Tibial nerve (tissue), 4 donors: ENCODE measurements at places on chromosomes 16 and 17.
A peak's percentile ranks its signal among the peaks of the same experiment; 100 is the strongest.

GRCh38 chr16:85395913-85396878, 216.9 kb upstream of the GSE1 start:
- peak; percentile 17 for DNase-seq

- DNase-seq = no peak
Measured at GRCh38 chr16:14303639-14304394, 232.7 kb downstream of the MRTFB start.

- DNase-seq = no peak
Measured at GRCh38 chr17:76909971-76910760, 42.0 kb downstream of the MGAT5B start.

- DNase-seq = no peak
Measured at GRCh38 chr17:33976831-33977230, 278.3 kb upstream of the CCL2 start.
